ENCODE measurements at places on chromosomes 11 and 22.
A peak's percentile ranks its signal among the peaks of the same experiment; 100 is the strongest.

- no peak for DNase-seq
Measured at GRCh38 chr11:59899532-59899931, 20.9 kb downstream of the OOSP3 start.

DNA sequence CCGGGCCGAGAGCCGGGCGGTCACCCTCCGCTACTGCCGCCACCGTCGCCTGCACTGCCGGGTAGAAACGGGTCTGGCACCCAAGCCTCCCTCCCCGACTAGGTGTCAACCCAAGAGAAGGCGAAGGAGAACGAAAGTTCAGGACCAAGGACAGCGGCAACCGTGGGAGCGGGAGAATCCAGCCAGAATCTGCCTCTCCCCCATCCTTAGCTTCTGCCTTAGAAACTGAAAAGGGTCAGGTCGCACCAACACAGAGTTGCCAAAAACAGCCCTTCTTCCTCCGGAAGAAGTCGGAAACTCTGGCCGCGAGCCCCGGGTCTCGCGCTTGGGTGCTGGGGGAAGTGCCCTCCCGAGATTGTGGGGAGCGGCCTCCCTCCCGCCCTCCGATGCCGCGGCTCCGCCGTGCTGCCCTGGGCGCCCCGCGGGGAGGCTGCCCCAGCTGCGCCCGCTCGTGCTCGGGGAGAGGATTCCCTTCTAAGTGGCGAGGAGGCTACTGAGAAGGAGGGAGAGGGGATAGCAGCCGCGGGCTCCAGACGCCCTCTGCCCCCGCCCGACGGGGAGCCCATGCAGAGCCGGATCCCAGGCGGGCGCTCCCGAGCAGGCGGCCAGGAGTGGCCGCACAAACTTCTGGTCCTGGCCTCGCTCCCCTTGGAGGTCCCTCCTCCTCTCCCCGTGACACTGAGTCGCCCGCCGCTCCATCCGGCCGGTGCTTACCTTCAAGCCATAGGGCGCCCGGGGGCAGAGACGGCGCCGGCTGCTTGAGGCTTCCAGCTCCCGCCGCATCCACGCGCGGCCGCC, 637 bp downstream of the DRD2 start:
- peak; percentile 92 for DNase-seq

DNA sequence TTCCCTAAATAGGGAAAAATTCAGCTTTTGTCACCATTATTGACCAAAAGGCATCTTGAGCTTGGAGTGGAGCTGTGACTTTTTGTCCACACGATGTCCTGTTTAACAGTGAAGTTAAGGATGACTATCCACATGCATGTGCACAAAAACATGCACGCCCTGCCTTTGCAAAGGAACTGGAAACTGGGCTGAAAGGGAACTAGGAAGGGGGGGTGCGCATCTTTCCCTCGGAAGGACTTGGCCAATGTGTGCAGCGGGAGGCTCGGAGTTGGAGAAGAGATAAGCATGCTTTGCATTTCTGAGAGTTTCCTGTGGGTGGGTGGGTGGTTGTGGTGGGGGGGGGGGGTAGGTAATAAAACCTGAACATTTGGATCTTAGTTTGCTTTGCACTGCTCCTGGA, 411 bp upstream of the KIRREL3 start:
- DNase-seq = no peak

GRCh38 chr11:62024936-62025486, 57.6 kb upstream of the FTH1 start:
- DNase-seq = no peak

DNA sequence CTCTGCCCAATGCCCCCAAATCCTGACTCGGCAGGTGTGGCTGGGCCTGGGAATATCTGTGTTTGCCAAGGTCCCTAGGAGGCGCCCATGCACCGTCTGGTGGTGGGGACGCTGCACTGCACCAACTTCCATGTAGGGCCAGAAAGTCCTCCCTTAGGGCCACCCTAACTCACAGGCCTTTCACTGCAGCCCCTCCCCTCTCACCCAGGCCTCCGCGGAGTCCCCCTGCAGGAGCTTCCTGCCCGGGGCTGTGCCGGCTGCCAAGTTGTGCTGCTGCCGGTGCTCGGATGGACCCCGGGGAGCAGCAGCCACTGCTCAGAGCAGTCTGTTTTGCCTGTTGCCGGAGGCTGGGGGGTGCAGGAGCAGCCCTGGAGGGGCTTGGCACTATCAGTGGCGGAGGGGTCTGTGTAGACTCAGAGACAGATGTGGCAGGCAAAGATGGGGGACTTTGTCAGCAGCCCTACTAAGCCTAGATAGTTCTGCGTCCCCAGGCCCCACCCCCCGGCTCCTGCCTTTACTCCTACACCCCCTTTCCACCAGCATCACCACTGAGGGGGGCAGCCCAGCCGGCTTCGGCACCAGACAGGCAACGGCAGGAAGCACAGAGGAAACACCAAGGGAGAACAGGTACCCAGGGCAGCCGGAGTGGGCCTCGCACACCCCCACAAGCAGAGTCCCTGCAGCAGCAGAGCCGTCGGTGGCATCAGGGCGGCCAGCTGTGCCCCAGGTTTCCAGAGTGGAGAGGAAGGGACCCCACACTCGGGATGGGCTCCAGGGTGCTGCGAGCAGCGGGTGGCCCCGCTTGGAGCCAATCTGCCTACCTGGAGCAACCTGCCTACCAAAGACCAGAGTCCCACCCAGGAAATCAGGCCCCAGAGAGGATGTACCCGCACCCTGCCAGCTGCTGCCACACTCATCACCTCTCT, 124.3 kb downstream of the TRIM29 start:
- peak; percentile 44 for DNase-seq

- DNase-seq = no peak
Measured at GRCh38 chr11:131615611-131616010, 245.2 kb downstream of the NTM start.

- no peak for DNase-seq
Measured at GRCh38 chr11:95104856-95105255, 15.2 kb downstream of the ENDOD1 start.

- DNase-seq = peak; percentile 62
Measured at GRCh38 chr11:119368121-119369034, 13.1 kb downstream of the USP2 start.

Data from urothelium cell line (cell line).